ENCODE measurements at places on chromosomes 7 and 10.

- DNase-seq = no peak
These were observed at the start of gene PIK3AP1 for GRCh38 chr10:96720422-96721206. PIK3AP1 (minus strand) TSS chr10:96720514; CDS start chr10:96720394, 120 bp downstream.

- DNase-seq = no peak
These were observed 92.8 kb downstream of the ICA1 start for GRCh38 chr7:8169171-8169570.

GRCh38 chr7:30170476-30171205 is 35.9 kb downstream of the MTURN start:
- no peak for DNase-seq

GRCh38 chr10:76868098-76868977 is 769.3 kb downstream of the KCNMA1 start:
- no peak for DNase-seq

DNA sequence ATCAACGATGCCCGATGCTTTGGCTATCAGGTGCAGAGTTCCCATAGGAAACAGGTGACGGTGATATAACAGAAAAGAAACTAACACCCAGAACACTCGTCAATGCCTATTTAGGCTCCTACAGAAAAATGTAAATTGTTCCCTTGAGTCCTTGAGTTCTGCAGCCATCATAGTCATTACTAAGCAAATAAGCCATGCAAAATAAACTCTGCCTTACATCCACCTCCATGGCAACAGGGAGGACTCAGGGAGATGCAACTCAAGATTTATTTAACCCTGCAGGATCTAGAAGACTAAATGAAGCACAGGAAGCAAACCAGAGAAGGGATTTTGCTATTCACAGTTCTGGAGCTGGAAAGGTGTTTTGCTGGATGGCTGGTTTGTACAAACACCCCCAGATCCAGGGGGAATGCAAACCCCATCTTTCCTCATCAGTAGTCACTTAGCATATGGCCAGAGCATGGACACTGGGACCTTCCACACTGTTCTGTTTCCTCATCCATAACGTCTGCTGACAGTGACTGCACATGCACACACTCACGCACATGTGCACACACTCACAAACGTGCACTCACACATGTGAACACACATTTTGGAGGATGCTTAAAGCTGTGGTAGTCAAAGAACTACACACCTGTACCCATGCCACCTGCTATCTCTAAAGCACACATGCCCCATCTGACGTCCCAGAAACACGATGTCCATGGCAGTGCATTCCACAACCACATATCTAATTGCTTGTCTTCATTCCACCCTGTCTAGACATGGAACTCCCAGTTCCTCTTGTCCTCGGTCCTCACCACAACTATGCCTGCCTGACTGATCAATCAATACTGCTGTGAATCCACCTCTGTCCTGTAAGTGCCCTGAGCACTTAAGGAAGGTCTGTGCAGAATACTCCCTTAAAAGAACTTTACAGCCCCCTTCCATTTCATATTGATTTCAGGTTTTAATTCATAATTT is 178.2 kb downstream of the COBL start:
- DNase-seq = no peak

DNA sequence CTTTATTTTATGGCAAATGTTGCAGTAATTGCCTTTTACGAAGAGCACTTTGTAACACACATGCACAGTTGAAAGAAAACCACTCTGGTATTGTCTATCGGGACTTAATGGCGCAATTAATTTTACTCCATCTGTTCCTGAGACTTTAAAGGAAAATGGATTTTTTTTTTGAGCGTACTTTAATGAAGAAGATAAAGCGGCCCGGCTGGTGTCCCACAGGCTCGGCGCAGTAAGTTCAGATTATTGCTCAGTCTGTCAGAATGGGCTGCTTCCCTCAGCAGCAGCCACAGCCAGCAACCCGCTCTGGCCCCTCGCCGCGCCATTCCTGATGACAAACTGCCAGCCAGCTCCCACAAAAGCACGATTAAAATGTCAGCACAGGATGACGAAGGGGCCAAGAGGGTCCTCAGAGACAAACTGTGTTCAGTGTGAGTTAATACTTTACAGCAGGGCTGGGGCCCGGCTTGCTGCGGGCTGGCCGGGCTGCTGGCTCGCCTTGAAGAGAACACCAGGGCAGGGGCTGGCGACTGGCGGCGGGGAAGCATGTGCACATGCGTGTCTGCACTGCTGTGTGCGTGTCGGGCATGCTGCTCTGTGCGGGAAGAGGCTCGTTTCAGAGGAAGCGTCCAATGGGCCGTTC is 501.0 kb upstream of the GALNT17 start:
- peak; percentile 27 for DNase-seq

- DNase-seq = peak; percentile 8
These were observed 2.3 kb upstream of the SMKR1 start for GRCh38 chr7:129499999-129500398.

DNA sequence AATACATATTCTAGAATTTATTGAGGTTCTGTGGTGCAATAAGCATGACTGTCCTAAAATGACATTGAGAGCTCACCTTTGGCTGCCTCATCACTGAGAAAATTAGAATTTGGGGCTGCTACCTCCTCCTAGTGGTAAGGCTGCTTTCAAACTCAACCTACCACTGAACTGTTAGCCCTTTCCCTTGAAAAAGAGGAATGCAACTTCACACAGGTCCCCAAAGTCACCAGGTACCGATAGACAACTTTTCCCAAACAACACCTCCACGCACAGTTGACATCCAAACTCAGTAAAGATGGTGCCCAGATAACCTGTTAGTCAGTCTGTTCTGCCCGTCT is 75.9 kb upstream of the SCIN start:
- no peak for DNase-seq

- DNase-seq = peak; percentile 97
These were observed 93.8 kb upstream of the SMNDC1 start for GRCh38 chr10:110398419-110399105.

- DNase-seq = no peak
These were observed 43.3 kb downstream of the FAM204A start for GRCh38 chr10:118298787-118299186.

GRCh38 chr7:131358636-131359035 is 31.0 kb downstream of the MKLN1 start:
- DNase-seq = no peak

DNA sequence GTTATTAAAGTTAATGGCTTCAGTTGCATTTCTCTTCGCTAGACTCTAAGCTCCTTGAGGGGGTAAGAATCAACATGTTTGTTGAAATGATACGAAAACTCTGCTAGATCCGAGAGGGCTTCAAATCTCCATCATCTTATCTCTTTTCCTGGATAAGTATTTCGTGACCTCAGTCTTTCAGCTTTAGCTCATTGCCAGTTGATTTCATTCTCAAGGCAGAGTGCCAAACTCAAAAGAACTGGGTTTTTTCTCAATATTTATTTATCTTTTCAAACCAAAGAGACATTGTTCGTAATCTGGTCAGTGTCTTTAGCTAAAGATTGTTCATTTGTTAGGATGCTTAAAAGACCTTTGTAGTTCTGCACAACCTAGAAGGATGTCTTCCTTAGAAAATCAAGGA is 108.9 kb downstream of the ARID5B start:
- DNase-seq = no peak

GRCh38 chr10:128095027-128095752 is 31.0 kb downstream of the MKI67 start:
- DNase-seq = no peak

GRCh38 chr10:62036186-62037081 is 134.9 kb downstream of the ARID5B start:
- DNase-seq = peak; percentile 37

Measured in mesenchymal stem cell (in vitro differentiated cells and primary cell).